ENCODE measurements at places on chromosomes 2 and 18.

GRCh38 chr2:10911291-10912075 lies at the start of gene KCNF1:
Gene KCNF1, plus strand, starts transcription at chr2:10911934. Its CDS starts 493 bp downstream, at chr2:10912427.
- DNase-seq, result no peak

- DNase-seq, result no peak
These were observed 111.4 kb downstream of the SLC39A10 start for GRCh38 chr2:195768431-195768830.

- no peak for DNase-seq
These were observed 94.3 kb downstream of the CLIP4 start for GRCh38 chr2:29209551-29209950.

GRCh38 chr2:182915369-182916326 lies 49.2 kb upstream of the FRZB start:
- DNase-seq, result peak; percentile 80

GRCh38 chr2:46489423-46490174 lies 10.2 kb downstream of the TMEM247 start:
- no peak for DNase-seq

GRCh38 chr2:85723707-85724360 lies 29.7 kb downstream of the GNLY start:
- no peak for DNase-seq

DNA sequence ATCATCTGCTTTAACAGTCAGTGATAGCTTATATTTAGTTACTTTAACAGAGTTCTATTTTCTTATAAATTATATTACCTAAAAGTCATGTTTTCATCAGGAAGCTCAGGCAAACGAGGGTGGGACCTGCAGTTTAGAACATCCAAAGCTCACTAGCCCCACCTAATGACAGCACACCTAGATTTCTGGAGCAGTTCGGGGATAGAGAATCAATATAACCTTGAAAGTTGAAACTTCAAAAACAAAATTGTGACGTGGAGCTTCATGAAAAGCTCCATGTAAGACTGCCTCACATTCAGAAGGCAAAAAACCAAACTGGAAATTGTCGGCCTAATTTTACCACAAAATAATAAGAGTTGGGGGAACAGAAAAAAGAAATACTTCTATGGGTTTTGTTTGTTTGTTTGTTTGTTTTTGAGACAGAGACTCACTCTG lies 185.9 kb upstream of the CCDC150 start:
- peak; percentile 20 for DNase-seq

GRCh38 chr2:41954304-41955291 lies 93.2 kb upstream of the PKDCC start:
- DNase-seq, result no peak

GRCh38 chr2:239667431-239667985 lies 266.7 kb upstream of the HDAC4 start:
- DNase-seq, result no peak

DNA sequence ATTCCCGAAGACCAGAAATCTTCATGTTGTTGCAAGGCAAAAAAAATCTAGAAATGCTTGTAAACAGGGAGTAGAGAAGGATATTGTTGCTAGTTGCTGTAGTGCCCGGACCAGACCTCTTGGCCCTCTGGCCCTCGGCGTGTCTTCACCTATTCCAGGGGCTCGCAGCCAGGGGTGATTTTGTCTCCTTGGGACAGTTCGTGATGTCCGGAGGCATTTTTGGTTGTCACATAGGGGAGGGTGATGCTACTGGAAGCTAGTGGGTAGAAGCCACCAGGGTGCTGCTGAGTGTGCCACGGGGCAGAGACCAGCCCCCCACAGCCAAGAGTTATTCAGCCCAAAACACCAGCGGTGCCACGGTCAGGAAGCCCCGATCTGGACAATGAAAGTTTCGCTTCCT lies 230.7 kb downstream of the GBX2 start:
- no peak for DNase-seq

DNA sequence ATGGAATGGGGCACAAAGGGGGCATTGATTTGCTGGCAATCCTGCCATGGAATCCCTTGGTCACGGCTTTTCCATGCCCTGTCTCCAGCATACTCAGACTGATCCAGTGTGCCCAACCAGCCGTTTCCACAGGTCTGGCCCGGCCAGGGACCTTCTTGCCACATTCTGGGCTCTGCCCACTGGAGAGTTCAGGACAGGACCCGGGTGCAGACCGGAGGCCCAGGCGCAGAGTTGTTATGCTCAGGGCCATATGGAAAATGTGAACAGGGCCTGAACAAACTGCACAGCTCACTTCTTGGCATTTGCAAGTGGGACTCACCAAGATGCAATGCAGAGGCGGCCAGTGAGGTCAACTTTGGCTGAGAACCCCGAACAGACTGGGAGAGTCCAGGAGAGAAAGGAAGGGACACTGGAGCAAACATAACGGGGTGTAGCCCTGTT lies 15.6 kb upstream of the ASAP2 start:
- DNase-seq, result peak; percentile 76

All from non-pigmented ciliary epithelial cell (primary cell).